Mucosa of descending colon (tissue), 3 donors: ENCODE measurements at places on chromosomes 3 and 15. TPM values are rescaled to one million over a fixed set of nuclear protein-coding genes. Genes with fewer than 3 reads are reported as not detected.

The TUSC2 gene
- 35.7 TPM for total RNA-seq

The CMTM8 gene
- total RNA-seq = 8.4 TPM

The WNT5A gene
- 5.9 TPM for total RNA-seq

The CCR9 gene
- total RNA-seq = 0.12 TPM

The DPPA2 gene
- total RNA-seq = not detected

The PLA2G4D gene
- 0.51 TPM for total RNA-seq
